Right cardiac atrium (tissue), 5 donors: ENCODE measurements at places on chromosomes 6 and 20. TPM values are rescaled to one million over a fixed set of nuclear protein-coding genes. Genes with fewer than 3 reads are reported as not detected.

Gene B4GALT5
- 24.2 TPM for total RNA-seq

Gene CGAS
- 1.9 TPM for total RNA-seq

Gene TCP11
- not detected for total RNA-seq

Gene ACSS1
- total RNA-seq: 48.9 TPM

Gene MAFB
- total RNA-seq: 22.8 TPM

DNA sequence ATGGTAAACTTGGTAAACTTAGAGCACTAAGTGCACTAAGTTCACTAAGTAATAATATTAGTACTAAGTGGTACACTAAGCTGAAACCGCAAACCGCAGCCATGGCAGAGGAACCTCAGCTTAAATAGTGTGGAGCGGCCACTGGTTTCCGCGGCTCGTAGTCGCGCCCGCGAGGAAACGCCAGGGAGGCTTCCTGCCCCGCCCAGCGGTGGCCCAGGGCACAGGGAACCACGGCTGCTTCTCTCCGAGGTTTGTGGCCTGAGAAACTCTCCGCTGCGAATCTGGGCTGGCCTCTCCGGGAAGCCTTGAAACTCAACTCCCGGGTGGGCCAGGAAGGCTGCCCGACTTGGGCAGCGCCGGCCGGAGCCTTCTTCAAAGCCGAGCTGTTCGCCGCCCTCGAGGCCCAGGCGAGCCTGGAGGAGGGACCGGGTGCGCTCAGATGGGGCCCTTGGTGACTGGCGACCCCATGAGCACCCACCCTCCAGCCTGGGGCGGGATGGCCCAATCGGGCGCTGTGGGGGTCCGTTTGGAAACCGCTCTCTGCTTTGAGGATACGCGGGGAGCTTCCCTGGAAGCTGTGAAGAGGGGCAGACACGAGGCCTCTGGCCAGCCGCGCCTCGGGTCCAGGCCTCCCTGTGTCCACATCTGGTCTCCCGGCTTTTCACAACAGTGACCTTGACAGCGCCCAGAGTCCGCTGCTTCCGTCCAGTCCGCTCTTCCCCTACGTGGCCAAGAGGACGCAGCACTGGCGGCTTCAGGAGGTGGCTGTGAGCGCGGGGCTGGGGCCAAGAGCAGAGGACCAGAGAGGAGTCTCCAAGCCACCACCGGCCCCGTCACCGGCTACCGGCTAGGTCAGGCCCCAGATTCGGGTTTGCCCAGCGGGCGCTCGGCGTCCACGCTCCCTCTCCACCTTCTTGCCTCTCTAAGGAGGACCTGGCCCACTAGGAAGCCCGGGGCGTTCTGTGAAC is 25.4 kb upstream of the HLA-E start:
- DNase-seq: peak; percentile 81

- no peak for DNase-seq
Measured at GRCh38 chr20:61434341-61434781, 182.3 kb downstream of the CDH4 start.

DNA sequence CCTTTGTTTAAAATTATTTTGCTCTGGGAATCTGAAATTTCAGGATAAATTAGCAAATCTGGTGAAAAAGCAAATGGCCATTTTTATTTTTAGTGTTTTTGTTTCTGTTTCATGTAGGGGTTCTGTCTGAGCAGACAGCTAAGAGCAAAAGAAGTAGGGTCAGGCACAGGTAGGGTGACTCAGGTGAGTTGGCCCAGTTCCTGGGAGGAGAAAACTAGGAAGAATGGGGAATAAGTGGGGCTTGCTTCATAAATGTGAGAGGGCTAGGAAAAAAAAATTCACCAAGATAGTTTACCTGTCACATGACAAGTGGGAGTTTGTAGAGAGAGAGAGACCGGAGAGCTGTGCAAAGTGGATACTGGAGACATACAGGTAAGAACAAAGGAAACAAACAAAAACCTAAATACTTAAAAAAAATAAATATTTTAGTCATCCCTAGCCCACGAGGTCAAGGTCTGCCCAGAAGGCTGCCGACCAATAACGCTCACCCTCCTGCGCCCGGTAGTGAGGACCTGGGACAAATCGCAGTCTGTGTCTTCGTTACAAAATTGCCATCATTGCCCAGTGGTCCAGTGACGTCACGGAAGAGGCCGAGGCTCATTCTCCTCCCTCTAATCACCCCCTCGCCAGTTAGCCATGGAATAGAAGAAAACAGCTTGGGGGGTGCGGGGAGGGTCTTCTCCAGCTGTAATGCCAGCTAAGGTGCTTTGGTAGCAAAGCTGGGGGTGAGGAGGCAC is 2.3 kb downstream of the THBD start:
- no peak for DNase-seq

GRCh38 chr6:168865-169455 is 123.3 kb upstream of the DUSP22 start:
- no peak for DNase-seq

- no peak for DNase-seq
Measured at GRCh38 chr6:155155787-155156447, 107.9 kb upstream of the CLDN20 start.

- DNase-seq: no peak
Measured at GRCh38 chr6:133100865-133101264, 140.3 kb upstream of the EYA4 start.

- no peak for DNase-seq
Measured at GRCh38 chr20:40765814-40766480, 76.9 kb upstream of the MAFB start.

DNA sequence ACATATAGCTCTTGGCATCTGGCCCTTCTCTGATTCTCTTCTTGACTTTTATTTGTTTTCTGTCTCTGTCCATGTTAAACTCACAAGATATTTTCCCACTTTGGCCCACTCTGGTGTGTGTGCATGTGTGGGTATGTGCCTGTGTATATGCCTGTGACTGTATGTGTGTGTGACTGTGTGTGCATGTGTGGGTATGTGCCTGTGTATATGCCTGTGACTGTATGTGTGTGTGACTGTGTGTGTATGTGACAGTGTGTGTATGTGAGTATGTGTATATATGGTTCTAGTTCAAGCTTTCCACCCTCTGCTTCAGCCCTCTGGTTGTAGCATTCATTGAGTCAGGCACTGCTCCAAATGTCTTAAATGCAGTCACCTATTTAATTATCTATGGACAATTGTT is 88.6 kb upstream of the GGTLC1 start:
- no peak for DNase-seq

GRCh38 chr6:88301888-88302768 is 136.0 kb upstream of the CNR1 start:
- DNase-seq: no peak

DNA sequence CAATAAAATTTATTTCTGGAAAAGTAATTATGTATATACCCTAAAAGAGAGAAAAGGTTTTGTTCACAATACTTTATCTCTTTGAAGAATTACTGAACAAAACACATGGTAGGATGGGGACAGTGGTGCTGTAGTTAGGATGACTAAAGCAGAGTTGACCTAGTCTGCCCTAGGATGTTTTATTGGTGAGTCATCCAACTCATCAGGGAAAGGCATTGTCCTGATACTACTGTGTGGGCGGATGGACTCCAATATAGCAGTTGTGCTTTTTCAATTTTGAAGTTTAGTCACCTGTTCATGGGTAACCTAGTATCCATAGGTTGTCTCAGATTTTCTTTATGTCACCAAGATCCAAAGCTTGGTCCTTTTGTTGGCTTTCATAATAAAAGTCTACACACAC is 53.3 kb upstream of the EYS start:
- DNase-seq: no peak

GRCh38 chr6:162271922-162272321 is 455.6 kb downstream of the PRKN start:
- no peak for DNase-seq
